DMS53 (cell line): ENCODE measurements at places on chromosomes 1 and 21.

GRCh38 chr21:43904331-43904781, 39.3 kb downstream of the AGPAT3 start:
- no peak for DNase-seq

- DNase-seq = no peak
These were observed 12.9 kb upstream of the C1orf115 start for GRCh38 chr1:220677251-220677650.

DNA sequence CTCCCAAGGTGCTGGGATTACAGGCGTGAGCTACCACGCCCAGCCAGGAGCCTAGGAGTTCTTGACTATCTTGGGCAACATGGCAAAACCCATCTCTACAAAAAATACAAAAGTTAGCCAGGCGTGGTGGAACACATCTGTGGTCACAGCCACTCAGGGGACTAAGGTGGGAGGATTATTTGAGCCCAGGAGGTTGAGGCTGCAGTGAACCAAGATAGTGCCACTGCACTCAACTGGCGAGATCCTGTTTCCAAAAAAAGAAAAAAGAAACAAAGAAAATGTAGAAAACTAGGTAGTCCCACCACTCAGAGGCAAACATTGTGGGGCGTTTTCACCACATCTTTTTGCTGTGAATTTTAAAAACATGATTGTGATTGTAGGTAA, 141.3 kb downstream of the ZZZ3 start:
- DNase-seq = no peak

DNA sequence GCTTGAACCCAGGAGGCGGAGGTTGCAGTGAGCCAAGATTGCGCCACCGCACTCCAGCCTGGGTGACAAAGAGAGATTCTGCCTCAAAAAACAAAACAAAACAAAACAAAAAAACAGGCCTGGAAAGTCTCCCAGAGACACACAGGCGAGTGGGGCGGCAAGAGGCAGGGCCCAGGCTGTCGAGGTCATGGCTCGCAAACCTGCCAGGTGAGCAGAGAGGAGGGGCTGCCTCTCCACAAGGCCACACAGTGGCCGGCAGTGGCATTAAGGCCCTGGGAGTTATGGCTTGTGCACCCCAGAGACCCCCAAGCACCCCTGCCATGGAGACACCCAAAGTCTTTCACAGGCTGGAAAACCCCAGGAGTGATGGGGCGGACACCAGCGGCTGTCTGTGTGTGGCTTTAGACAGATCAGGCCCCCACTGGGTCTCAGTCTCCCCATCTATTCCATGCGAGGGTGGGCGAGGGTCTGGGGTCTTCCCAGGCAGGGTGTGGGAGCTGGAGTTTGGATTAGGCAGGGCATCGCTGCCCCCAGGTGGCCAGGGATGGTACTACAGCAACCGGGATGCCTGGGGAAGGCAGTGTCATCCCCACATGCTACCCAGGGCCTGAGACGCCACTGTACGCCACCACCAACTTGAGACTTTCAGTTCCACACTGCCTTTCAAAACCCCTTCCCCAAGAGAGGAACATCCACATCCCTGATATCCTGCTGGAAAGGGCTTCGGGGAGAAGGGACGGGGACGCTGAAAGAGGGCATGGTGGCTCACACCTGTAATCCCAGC, 7.3 kb upstream of the CTRC start:
- peak; percentile 76 for DNase-seq

- DNase-seq = no peak
These were observed 659 bp downstream of the LRRC71 start for GRCh38 chr1:156921053-156921529.

GRCh38 chr1:165857046-165857801, 29.8 kb downstream of the UCK2 start:
- DNase-seq = peak; percentile 58

GRCh38 chr1:235942979-235943575, 76.4 kb upstream of the LYST start:
- DNase-seq = no peak

- DNase-seq = peak; percentile 83
These were observed 271.4 kb downstream of the FOXD2 start for GRCh38 chr1:47709019-47709871.
